ENCODE measurements at places on chromosomes 16 and 17.

GRCh38 chr17:6675201-6675825, 23.8 kb downstream of the C17orf100 start:
- no peak for DNase-seq

DNA sequence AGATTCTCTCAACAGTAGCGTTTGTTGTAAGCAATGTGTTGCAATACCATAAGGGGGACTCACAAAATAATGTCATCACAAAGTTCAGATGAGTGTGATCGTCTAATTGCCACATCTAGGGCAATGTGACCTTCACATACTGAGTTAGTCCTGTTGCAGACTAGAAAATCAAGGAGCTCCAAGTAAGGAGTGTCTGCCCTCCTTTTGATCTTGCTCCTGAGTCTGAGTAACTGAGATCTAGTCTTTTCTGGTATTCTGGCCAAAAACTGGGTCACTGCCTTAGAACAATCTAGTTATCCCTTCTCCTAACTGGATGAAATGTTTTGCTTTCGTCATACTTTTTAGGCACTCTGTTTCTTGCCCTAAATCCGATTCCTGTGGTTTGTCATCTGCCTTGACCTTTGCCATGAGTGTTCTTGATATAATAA, 712.1 kb downstream of the CDH11 start:
- no peak for DNase-seq

- no peak for DNase-seq
Measured at GRCh38 chr17:6290488-6291196, 144.3 kb downstream of the AIPL1 start.

GRCh38 chr16:88329726-88330700, 52.7 kb upstream of the ZNF469 start:
- no peak for DNase-seq

GRCh38 chr16:10981697-10982216, 37.4 kb downstream of the CLEC16A start:
- DNase-seq = peak; percentile 42

DNA sequence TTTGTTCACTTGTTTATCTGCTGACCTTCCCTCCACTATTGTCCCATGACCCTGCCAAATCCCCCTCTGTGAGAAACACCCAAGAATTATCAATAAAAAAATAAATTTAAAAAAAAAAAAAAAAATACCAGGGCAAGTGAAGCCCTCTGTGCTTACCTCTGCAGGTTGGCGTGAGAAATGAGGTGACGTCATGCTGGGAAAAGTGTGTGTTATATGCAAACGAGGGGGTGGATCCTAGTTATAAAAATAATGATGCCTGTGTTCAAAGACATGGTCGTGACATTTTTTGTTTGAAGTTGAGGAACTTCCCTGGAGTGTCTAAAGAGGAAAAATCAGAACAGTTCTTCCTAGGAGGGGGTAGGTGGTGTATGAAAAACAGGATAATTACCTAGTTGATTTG, 20.2 kb downstream of the TMC7 start:
- no peak for DNase-seq

- no peak for DNase-seq
Measured at GRCh38 chr17:27354491-27355081, 60.7 kb downstream of the WSB1 start.

DNA sequence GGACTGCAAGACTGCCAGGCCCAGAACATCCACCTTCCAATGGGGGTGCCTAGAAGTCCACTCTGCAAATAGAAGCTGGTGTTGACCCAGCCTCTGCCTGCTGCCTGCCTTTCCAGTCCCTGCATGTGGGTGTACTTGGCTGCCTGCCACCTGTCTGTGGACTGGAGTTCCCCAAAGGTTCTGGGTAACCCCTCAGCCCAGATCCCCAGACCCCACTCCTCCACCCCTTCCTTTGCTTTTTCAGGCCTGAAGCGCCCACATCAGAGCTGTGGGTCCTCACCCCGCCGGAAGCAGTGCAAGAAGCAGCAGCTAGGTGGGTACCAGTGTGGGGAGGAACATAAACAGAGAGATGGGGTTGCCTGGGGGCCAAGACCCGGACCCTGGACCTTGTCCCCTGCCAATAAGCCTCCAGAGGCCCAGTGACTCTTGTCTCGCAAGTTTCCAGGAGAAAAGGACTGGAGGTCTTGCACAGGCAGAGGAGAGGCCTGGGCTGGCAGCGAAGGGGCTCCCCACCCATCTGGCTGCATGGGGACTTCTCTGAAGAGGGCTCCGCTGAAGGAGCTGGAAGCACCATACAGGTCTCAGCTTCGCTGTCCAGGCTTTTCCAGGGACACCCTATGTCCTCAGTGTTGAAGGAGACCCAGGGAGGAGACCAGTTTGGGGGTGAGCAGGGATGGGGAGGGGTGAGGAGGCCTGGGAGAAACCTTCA, 34.3 kb downstream of the NLRC5 start:
- DNase-seq = peak; percentile 78

GRCh38 chr16:20903899-20904506, 3.4 kb downstream of the LYRM1 start:
- no peak for DNase-seq

DNA sequence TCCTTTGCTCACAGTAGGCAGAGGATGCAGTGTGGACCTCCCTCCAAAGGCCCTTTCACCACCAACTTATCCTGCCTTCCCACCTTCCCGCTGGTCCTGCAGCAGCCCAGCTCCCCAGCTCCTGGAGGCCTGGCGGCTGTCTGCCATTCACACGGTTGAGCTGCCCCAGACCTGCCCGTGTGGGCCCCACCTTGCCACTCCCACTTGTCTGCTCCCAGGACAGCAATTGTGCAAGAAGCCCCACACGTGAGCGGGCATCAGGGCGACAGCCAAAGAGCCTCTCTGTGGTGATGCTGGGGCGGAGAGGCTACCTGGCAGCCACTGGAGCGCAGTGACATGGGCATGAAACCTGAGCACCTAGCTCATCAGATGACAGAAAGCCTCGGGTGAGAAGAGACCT, 248.6 kb upstream of the MAF start:
- no peak for DNase-seq

GRCh38 chr17:79560527-79560926, 50.3 kb downstream of the RBFOX3 start:
- DNase-seq = no peak

DNA sequence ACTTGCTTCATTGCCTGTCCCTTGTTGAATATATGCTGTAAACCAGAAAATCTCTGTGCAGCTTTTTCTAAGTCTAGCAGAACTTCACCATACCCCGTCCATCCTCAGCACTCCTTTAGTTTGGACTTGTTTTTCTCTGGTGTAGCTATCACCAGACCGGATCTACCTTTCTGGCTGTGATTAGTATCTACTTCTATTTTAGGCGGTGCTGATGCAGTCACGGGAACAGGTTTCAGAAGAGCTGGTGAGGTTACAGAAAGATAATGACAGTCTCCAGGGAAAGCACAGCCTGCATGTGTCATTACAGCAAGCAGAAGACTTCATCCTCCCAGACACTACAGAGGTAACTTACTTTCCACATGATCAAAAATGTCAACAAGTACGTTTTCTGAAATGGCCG, 46.4 kb downstream of the NUP88 start:
- DNase-seq = no peak

All from CD4-positive, alpha-beta T cell treated with Interleukin-15 for 1 hour (primary cell).